ENCODE measurements at places on chromosomes 4 and X. TPM values are rescaled to one million over a fixed set of nuclear protein-coding genes. Genes with fewer than 3 reads are reported as not detected.

PCDH18 gene
- total RNA-seq: 7.9 TPM

SSX2 gene
- total RNA-seq: not detected

GUCY1A1 gene
- 7.6 TPM for total RNA-seq

PNMA3 gene
- total RNA-seq: 0.26 TPM

CLDN2 gene
- 0.33 TPM for total RNA-seq

VCX3B gene
- not detected for total RNA-seq

CYBB gene
- total RNA-seq: 11.2 TPM

DMRTC1B gene
- 3.6 TPM for total RNA-seq

AP1S2 gene
- total RNA-seq: 11.7 TPM

ALB gene
- total RNA-seq: 538 TPM

AVPR2 gene
- 0.66 TPM for total RNA-seq

ITGB1BP2 gene
- total RNA-seq: 6.9 TPM

RXFP1 gene
- not detected for total RNA-seq

GLUD2 gene
- total RNA-seq: 4.0 TPM

RBM46 gene
- total RNA-seq: not detected

- DNase-seq: no peak
Observed at GRCh38 chr4:105594099-105595010, 41.9 kb downstream of the ARHGEF38 start.

GRCh38 chr4:1291091-1291490 is 1.4 kb downstream of the MAEA start:
- DNase-seq: no peak

DNA sequence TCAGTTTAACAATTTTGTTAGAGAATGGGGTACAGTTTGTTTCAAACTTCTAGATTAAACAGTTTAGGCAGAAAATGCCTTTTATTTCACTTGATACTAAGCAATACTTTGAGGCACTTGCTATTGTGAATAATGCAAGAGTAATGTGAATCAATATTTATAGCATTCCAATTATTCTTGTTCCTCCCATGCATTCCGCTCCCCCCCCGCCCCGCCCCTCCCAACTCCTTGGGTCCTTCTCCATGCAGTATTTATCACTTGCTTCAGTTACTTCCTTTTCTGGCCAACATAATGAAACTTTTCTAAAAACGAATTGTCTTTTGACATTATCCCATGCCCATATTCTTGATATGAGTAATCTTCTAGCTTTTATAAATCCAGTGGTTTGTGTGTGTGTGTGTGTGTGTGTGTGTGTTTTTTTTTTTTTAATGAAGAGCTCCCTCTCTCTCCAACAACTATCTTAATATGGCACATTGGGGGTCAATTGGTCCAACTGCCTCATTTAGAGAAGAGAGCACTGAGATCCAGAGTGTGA is 1.6 kb downstream of the BANK1 start:
- no peak for DNase-seq

DNA sequence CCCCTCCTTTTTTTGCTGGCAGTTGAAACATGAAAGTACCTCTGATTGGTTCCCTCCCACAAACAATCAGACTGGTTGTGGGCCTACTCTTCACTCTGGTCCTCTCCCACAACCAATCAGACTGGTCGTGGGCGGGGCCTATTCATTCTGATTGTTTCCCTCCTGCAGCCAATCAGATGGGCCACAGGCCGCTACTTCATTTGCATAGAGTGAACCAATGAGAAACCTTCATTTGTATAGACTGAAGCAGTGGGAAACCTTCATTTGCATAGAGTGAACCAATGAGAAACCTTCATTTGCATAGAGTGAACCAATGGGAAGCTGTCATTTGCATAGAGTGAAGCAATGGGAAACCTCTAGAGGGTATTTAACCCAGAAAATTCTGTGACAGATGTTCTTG is 55.2 kb downstream of the TRMT44 start:
- DNase-seq: no peak

- DNase-seq: no peak
Observed at GRCh38 chr4:4606321-4606720, 64.5 kb upstream of the STX18 start.

DNA sequence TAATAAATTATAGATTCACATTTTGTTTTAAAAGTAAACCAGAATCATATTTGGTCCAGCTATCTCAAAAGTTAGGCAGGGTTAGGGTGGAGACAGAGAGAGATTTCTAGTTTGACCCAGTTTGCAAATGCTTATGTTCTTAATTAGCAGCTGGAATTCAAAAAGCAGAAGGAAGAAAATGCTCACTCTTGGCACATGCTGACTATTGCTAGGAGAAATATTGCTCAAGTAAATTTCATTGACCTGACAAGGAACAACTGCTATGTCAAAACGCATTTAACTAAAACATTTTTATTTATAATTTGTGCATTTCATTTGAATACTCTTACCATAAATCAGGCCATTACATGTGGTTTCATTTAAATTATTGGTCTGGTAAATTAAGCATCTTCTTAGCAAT is 131.8 kb downstream of the GLRA3 start:
- no peak for DNase-seq

DNA sequence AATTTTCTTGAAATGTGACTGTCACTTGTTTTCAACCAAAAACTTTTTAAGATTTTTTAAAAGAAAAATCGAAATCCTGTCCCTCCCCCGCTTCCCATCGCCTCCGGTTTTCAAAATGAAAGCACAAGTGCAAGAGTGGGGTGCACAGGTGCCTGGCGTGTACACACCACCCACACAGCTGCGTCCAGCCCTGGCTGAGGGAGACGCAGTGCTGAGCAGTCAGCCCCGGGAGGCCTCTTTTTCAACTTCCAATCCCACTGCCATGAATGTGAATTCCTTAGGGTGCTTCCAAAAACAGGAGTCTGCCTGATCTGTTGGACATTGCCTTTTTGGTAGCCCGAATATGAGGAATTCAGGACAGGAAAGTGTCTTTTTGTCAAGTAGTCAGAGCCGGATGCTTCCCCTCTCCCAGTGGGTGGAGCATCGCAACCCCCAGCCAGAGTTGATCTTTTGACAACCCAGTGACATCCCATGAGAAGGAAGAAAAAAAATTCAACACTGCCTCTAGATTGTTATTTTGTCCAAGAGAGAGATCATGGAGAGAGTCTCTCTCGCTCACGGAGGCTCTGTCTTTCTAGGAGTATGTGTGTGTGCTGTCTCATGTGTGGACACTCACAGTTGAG is 8.9 kb downstream of the PRRG3 start:
- no peak for DNase-seq

DNA sequence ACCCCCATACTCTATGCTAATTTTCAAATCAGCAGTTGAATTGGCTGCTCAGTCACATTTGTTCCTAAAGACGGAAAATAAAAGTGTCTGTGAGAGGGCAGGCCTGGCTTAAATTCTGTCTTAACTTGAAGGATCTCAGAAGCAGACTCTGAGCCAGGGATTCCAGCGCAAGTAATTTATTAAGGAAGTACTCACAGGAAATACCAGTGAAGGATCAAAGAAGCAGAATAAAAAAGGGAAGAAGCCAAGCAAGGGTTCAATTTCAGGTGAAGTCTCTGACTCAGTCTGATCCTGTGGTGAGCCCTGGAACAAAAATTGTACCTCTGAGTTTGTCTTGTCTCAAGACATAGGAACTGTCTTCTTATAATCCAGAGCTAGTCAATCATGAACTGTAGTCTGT is 52.2 kb downstream of the IL1RAPL1 start:
- DNase-seq: no peak

DNA sequence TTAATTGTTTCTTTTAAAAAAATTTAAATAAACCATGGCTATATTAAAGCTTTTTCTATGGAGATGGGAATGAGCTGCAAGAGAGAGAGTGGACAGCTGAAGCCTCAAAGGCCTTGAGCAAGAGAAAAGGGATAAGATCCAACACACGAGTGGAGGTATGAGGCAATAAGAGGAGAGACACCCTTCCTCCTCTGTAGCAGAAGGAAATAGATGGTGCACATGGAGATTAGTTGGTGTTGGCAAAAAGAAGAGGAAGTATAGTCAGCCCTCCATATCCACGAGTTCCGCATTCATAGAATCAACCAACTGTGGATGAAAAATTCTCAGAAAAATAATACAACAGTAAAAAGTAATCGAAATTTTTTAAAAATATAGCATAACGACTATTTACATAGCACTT is 3.2 kb downstream of the CXorf38 start:
- DNase-seq: no peak

DNA sequence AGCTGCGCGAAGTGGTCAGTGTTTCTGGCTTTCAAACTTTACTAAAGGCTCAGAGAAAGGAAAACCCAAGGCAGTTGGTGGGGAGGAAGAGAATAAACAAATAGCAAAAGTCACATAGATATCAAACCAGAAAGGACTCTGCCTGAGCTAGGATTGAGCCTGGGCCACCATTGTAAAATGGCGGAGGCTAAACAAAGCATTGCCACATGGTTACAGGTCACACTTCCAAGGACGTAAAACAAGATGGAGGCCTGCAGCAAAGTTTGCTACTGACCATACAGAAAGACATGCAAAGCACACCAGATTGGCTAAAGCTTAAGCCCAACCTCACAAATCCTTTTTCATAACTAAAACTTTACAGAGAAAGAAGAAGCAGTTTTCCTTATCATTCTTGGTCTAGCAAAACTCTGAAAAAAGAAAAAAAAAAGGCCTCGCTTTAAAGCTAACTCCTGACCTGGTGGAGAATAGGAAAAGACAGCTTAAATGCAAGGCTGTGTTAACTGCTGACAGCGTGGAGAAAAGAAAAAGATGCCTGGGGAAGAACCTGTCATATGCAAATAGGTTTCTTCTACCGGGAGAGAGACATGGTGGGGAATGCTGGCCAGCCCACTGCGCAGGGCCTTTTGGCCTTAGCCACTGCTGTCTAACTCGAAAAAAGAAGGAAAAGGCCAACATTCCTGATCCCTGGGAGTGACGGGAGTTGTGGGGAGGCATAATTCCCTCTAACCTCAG is 81.8 kb upstream of the SMARCA5 start:
- DNase-seq: no peak

DNA sequence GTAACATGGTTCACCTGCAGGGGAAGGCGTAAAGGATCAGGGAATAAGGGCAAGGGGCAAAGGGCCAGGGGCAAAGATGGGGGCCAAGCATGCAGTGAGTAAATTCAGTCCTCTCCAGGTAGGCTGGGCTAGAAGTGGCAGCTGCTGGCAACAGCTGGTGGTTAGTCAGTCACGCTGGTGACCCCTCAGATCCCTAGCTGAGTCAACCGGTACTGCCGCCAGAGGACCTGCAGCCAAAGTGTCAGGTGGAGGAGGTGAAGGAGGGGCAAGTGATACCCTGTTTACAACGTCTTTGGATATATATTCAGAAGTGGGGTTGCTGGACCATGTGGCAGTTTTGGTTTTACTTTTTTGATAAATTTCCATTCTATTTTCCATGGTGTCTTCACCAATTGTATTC is 24.6 kb upstream of the NAP1L2 start:
- no peak for DNase-seq

- DNase-seq: no peak
Observed at GRCh38 chr4:151175754-151176631, 76.6 kb downstream of the RPS3A start.

DNA sequence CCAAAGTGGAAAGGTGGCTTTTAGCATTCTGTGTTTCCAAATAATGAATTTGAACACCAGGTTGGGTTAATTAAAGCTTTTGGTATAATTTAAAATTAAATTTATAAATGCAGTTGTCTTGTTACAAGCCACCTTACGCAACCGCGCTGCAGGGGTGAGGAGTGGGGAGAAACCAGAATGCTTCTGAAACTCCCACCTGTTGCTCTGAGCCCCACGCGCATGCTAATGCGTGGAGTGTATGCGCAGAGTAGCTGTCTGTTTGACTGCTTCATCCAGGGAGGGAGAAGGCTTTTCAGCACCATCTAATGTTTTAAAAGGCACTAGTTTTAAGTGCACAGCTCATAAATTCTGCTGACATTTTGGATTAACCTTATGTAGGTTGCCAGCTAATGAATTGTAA is 12.5 kb downstream of the OGT start:
- DNase-seq: no peak

DNA sequence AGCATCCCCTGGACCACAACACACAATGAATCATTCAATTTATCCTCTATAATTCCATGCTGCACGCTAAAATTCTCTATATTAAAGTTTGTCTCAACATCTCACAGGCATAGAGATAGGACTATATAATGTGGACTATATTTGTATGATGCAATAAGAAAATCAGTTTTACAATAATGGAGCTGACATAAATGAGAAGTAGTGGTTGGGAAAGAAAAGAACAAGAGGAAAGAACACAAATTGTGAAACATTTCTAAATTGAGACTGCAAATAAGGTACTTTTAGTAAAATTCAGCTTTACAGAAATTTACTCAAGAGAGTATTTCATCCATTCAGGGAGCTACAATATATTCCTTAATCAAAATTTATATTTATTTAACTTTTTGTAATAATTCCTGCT is 120.4 kb downstream of the ARAP2 start:
- DNase-seq: no peak

- DNase-seq: no peak
Observed at GRCh38 chr4:16199093-16199492, 27.2 kb downstream of the TAPT1 start.

DNA sequence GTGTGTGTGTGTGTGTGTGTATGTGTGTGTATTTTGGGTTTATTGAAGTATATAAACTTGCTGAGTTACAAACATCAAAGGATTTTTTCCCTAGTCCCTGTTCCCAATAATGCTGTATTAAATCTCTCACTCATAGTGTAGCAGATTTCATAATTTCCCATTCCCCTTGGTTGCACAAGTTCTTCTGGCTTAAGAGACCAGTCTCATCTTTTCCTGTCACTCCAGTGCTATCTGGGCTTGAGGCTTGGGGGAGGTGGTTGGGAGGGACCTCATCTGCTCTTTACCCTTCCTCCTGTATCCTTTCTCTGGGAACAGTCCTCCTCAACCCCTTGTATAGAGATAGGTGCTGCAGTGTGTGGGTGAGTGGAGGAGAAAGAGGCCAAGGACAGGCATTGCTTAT is 285.4 kb upstream of the BOD1L1 start:
- no peak for DNase-seq

GRCh38 chr4:151993521-151993920 is 232.7 kb upstream of the GATB start:
- DNase-seq: no peak

DNA sequence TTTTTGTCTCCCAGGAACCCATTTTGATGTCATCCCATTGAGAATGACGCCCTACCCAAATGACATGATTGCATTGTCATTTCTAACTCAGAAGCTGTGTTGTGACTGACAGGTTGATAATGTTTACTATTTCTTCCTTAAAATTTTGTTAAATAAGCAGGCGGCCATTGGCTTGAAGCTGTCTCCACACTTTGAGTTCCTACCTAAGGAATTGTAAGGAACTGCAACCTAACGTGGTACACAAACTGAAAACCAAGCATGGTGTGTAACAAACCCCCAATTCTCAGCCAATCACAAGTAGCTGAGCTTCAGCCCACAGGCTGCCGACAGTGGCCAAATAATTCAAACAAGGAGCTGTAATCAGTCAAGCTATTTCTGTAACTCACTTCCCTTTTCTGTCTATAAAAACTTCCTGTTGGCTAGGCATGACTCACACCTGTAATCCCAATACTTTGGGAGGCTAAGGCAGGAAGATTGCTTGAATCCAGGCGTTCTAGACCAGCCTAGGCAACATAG is 2.9 kb upstream of the MND1 start:
- DNase-seq: no peak

GRCh38 chr4:170214101-170214500 is 124.3 kb upstream of the AADAT start:
- DNase-seq: no peak

GRCh38 chr4:88320780-88321373 is 36.5 kb upstream of the PPM1K start:
- DNase-seq: no peak
